IMR-90 (cell line): ENCODE measurements at places on chromosomes 1 and 21. TPM values are rescaled to one million over a fixed set of nuclear protein-coding genes. Genes with fewer than 3 reads are reported as not detected.

DNA sequence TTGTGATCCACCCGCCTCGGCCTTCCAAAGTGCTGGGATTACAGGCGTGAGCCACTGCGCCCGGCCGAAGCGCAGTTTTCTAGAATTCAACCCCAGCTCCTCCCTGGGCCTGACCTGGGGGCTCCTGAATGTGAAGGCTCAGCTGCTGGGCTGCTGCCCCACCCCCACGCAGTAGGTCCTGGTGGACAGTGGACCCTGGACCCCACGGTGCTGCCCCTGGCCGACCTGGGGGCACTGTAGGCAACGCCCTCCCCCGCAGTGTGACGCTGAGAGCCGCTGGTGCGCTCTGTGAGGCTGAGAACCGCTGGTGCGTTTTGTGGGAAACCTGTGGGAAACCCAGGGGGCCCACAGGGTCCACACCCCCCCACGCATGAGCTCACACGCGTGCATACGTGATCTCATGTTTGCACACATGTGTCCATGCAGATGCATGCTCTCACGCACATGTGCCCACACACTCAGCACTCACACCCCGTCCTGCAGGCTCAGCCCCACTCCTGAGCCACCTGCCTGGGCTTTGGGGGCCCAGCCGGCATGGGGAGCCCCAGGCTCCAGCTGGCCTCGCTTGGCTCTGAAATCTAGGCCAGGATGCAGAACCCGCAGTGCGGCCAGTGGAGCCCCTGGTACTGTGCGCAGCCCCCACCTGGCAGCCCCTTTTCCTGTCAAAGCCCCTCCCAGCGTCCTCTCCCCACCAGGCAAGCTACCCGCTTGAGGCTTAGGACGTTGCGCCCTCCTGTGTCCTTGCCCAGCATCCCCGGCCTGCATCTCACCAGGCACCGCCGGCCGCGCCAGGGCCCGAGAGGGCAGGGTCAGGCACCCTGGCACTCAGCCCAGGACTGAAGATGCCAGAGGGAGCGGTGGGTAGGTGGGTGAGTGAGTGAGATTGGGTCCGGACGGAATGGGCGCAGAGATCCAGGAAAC is 67.7 kb downstream of the COL18A1 start:
- DNase-seq: no peak

DNA sequence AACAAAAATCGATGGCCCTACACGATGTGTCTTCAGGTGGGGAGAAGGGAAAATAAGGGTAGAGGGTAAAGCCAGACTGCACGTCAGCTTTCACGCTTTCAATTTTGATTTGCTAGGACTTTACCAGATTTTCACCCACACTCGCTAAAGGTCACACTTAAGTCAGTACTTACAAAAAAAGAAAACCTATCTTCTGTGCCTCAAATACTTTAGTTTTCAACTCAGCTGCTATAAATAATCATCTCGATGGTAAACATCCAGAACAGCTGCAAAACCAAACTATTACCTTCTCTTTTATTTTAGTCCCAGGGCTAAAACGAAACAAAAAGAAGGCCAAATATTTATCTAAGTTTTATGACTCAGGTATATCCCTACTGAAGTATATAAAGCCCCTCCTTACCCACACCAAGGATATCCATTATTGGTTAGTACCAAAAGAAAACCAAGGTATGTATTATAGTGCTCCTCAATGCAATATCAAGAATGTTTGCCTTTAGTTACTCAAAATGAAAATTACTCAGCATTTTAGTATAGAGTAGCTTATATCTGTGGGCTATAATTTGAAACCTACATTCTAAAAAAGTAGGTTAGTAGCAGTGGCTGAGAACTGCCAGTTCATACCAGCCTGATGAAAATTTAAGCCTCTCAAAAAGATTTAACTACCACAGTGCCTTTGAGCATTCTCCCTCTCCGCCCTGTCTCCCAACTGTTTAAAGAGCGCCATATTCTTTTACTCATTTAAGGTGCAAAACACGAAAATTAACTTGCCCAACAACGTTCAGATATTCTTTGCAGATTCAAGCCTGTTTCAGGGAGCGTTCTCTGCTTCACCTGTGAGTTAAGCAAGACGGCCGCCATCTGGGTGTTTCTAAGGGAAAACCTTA is 1.5 kb downstream of the CSDE1 start:
- peak; percentile 45 for DNase-seq

DNA sequence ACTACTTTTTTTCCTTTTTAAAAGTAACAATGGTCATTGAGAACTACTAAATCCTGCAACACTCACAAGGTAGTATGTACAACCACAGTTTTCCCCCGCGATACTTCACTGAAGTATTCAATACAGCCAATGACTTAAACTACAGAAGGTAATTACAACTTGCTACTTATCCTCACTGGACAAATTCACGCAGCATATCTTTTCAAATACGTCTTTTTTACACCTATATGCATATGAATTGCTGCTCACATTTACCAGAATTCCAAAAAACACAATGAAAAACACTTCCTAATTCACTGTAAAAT is 12.4 kb downstream of the NRIP1 start:
- DNase-seq: no peak

DNA sequence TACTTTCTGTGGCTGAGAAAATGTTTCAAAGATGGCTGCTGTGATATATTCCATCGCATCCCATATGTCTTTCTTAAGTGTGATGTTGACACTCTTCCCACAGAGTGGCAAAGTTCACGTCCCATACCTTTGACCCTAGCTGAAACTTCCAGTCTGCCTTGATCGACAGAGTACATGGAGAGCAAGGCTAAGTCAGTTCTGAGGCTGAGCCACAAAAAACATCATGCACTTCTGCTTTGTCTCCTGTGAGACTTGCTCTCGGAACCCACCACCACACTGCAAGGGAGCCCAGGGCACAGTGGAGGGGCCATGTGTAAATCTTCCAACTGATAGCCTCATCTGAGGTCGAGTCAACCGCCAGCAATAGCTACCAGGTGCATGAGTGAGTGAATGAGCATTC is 431.9 kb upstream of the RUNX1 start:
- no peak for DNase-seq

GRCh38 chr1:159439422-159439821 is at the start of gene OR10J1:
TSS of gene OR10J1 (plus strand) at chr1:159439722. CDS start at chr1:159439792, 70 bp downstream.
- DNase-seq: no peak

DNA sequence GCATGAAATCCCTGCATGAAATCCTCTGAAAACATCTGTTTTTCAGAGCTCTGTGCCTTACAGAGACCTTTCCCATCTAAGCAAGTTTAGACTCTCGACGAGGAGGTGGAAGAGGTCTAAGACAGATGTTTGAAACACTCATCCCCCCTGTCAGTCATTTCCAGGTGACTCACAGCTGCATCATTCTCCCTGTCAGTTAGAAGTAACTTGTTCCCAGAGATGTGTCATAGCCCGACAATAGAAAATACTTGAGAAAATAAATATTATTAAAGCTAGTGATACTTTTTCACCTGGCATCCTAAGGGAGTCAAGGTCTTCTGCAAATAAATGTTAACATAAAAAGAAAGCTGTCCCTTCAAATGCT is 41.6 kb upstream of the SEC16B start:
- DNase-seq: peak; percentile 84

DNA sequence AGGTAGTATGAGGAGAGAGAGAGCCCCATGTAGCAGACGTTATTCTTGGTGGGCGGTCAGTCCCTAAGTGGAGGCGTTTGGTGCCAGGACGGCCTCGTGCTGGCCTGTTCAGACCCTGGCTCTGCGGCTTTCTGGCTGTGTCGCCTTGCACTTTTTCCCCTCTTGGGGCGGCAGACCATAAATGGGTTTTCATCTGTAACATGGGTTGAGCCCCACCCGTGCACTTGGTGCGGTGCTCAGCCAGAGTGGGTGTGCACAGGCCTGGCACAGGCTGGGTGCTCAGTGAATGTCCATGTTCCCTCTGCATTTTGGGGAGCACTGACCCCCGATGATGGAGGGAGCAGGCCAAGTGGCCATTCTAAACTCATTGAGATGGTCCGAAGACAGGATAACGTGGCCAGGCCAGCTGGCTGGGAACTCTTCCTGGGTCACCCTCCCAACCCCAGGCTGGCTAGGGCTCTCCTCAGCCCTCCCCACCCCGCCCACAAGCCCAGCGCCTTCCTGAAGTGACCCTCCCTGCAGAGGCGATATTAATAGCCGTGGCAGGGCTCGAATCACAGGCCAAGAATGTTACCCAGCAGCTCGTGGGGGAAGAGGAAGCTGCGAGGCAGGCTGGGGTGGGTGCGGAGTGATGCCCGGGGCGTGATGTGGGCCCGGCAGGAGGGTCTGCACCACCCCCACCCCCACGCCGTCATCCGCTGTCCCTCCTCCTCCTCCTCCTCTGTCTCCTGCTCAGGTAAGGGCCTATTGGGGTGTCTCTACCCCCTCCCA is 78.5 kb downstream of the ARHGEF10L start:
- DNase-seq: peak; percentile 43

DNA sequence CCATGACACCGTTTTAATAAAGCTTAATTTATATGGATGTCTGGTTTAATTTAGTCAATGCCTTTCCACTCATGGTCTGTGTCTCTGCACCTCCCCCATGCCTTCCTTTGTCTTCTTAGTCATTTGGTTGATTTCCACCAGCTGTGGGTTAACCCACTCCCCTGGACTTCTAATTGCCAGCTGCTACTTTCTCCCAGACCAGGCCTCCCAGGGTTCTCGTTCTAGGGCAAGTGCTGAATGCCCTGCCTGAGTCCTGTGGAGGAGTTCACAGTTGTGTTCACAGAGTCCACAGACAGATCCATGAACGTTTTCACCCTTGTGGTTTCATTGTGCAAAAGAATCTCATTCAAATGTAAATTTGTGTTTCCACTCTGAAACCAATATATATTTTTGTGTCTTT is 243.4 kb downstream of the NUF2 start:
- DNase-seq: no peak

DNA sequence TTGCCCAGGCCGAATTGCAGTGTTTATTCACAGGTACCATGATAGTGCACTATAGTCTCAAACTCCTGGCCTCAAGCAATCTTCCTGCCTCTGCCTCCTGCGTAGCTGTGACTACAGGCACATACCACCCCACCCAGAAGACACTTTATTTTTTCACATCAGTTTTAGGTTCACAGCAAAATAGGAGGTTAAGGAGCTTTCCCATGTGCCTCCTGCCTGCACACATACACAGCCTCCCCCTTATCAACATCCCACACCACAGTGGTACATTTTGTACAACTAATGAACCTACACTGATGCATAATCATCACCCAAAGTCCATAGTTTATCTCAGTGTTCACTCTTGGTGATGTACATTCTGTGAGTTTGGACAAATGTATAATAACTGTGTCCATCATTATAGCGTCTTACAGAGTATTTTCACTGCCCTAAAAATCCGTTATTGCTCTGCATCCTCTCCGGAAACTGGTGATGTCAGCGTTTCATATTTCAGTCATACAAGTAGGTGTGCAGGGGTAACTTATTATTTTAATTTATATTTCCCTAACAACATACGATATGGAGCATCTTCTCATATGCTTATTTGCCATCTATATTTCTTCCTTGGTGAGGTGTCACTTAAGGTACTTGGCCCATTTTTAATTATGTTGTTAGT is 23.2 kb downstream of the OR13G1 start:
- DNase-seq: no peak

DNA sequence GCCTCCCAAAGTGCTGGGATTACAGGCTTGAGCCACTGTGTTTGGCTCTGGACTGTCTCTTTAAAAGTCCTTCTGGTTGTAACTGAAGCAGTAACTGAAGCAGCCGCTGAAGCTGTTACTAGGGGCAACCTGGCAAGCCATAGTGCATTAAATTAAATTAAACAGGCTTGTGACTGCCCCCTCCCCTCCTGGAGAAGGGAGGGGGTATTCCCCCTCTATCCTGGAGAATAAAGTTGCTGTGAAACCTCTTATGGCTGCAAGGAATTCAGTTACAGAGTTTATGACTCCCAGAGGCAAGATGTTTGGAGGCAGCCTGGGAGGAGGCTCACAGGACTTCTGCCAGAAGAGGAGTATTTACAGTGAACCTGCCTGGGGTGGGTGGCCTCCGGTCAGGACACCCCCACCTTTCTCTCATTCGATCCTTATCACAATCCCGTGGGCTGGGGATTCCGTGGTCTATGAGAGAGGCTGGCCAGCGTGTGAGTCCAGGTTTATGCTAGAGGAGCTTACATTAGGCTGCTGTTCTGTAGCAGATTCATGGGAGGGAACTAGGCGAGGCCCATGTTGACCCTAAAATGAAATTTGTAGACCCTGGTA is 8.3 kb downstream of the TTC22 start:
- no peak for DNase-seq

- DNase-seq: no peak
Observed at GRCh38 chr21:41080485-41081121, 87.4 kb upstream of the BACE2 start.

DNA sequence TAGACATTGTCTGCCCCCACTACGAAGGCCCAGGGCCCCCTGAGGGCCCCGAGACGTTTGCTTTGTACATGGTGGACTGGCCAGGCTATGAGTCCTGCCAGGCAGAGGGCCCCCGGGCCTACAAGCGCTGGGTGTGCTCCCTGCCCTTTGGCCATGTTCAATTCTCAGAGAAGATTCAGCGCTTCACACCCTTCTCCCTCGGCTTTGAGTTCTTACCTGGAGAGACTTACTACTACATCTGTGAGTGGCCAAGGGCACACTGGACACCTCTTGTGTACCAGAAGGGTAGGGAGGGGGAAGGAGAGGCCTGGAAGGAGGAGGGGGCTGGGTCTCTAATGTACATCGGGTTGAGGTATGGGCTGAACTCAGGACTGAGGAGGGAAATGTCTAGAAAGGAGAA is 3.2 kb downstream of the EFNA4 start:
- DNase-seq: no peak

DNA sequence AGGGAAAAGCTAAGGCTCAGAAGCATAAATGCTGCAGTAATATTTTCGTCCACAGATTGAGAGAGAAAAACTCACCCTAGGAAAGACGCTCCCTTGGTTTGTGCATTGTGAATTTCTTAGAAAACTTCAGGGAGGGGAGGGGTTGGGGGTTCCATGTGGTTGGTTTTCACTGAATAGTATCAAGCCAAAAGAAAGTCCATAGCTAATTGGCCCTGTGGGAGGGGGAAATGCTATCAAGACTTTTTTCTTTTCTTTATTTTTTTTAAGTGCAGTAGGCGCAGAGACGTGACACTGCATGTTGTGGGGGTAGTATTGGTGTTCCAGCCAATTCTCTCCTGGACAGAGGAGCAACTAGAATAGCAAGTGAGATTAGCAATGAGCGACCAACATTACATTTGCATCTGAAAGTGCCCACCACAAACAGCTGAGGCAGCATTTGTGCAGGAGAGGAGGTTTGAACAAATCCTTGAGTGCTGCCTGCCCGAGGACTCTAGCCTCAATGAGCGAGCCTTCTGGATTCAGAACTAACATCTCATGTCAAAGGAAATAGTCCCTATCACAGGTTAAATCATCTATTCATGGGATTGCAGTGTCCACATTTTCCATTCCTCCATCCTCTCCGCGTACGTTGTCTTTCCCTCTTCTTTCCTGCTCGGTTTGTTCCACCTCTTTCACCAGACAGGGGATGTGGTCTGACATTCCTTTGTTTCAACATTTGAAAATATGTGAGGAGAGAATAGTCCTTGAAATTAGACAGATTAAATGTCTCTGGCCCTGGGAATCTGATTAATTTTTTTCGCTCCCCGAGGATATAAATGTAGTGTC is 118.0 kb upstream of the MARK1 start:
- no peak for DNase-seq

GRCh38 chr1:84753516-84754385 is 63.5 kb upstream of the SSX2IP start:
- peak; percentile 78 for DNase-seq

The MPL gene
- not detected in 2 replicates for total RNA-seq

The RGS21 gene
- total RNA-seq: not detected in 2 replicates

The CA6 gene
- total RNA-seq: not detected in 2 replicates

The SPATA1 gene
- total RNA-seq: under 0.01 and 0.56 TPM in 2 replicates

The DNASE2B gene
- total RNA-seq: not detected in 2 replicates

The S100A9 gene
- not detected in 2 replicates for total RNA-seq

The CALML6 gene
- total RNA-seq: not detected in 2 replicates

The COL6A2 gene
- 208 and 222 TPM in 2 replicates for total RNA-seq

The SLFNL1 gene
- under 0.01 TPM in 2 replicates for total RNA-seq

The DMBX1 gene
- total RNA-seq: not detected in 2 replicates
